ENCODE measurements at places on chromosomes 5 and 9.

GRCh38 chr9:4371108-4371507 lies 71.2 kb upstream of the GLIS3 start:
- ATAC-seq = peak; percentile 72

DNA sequence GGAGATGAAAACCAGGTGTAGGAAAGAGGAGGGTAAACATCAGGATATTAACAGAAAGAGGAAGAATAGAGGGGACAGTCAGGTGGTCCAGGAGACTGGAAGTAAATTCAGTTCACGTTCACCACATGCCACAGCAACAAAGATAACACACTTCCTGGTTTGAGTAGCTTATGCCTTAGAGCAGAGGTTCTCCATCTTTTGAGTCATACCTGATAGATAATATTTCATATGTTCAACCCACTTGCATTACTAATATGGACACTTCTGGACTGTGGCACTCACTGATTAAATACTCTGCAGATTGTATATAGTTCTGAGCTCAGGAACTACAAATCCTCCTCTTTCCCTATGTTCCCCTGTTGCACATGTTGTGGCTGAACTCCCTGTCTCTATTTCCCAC lies 179.9 kb upstream of the NR3C1 start:
- no peak for ATAC-seq

GRCh38 chr9:130638284-130639123 lies 25.9 kb upstream of the PRDM12 start:
- ATAC-seq = no peak

DNA sequence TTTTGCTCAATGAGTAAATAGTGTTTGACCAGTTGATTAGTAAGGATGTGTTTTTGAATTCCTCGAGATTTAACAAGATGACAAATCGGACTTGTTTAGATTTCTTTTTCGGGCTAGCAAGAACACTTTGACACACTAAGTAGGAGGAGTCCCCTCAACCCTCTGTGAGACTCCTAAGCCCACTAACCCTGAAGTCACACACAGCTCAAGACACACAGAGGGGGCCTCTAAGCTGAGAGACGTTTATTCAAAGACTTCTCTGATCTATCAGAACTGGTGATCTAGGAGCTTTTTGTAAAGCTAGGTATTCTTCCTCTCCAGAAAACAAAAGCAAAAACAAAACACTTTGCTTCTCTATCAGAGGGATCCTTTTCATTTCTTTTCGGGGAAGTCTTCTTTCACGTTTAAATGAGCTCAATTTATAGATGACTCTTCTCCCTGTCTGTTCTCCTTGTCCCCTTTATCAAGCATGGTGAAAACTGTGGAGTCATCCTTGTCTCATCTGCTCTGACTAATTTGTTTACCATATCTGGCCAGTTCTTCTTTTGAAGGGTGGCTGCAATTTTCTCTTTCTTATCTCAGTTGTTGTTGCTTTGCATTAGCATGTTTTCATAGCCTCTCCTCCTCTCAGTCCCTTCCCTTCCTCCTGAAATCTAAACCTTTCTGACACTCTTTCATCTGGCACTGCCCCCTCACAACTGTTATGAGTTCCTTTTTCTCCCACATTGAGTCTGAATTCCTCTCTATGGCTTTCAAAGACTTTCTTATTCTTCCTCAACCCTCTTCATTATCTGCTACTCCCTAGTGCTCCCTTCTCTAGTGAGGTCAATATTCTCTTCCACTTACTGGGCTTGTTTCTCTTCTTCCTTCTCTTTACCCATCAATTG lies 68.5 kb upstream of the RAI14 start:
- ATAC-seq = peak; percentile 55

- ATAC-seq = no peak
Observed at GRCh38 chr9:130380920-130381469, 63.8 kb upstream of the ASS1 start.

DNA sequence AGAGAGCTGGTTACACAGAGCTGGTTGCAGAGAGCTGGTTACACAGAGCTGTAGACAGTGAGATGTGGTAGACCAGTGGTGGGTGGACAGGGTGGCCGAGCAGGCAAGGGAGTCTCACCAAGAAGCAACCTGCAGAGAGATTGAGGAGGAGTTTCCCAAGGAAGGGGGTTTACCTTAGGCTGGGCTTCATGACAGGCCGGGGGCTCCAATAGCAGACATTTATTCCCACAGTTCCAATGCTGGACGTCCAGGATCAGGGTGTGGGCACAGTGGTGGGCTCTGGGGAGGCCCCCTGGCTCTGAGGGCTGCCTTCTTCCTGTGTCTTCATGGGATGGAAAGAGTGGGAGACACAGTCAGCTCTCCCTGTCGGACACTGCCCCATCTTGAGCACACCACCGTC lies 386.9 kb upstream of the IRX4 start:
- no peak for ATAC-seq

GRCh38 chr5:96885518-96886338 lies 9.4 kb downstream of the ERAP2 start:
- no peak for ATAC-seq

- no peak for ATAC-seq
Observed at GRCh38 chr9:135067096-135067710, 20.3 kb upstream of the OLFM1 start.

DNA sequence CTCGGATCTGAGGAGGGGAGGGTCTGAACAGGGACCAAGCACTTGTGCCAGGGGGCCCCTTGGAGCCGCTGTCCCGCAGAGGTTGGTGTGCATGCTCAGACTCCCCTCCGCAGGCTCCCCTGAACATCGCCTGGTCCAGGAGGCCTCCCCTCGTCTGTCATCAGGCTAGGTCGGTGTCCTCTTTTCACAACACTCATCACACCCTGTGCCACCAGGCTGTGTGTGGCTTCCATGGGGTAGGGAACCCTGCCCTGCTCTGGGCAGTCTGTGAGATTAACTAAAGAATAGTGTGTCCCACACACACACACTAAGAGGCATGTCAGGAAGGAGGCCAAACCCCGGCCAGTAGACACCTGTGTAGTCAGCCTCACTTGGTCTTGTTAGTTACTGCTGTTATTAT lies 119.3 kb downstream of the C5orf15 start:
- ATAC-seq = no peak

- no peak for ATAC-seq
Observed at GRCh38 chr9:18668944-18669343, 195.0 kb downstream of the ADAMTSL1 start.

DNA sequence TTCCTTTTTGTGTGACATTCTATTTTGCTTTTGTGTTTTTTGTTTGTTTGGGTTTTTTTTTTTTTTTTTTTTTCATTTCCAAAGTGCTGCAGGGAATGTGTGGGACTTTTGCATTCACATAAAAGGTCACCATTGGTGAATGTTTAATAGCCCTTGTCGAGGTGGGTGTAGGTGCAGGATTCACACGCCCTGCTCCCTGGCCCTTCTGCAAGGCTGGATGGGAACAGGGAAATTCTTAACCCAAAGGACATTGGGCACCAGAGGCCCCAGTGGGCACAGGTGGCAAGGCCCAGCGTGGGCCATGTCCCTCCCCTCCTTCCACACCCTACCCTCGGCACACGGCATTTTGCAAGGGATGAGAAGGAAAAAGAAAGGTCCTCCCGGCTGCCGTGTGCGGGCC lies 50.4 kb upstream of the NOTCH1 start:
- ATAC-seq = no peak

- no peak for ATAC-seq
Observed at GRCh38 chr5:88948746-88949600, 66.0 kb upstream of the MEF2C start.

Measured in SK-N-SH treated with all-trans-retinoic acid at 6 μM for 48 hours (cell line).